ENCODE measurements at places on chromosomes 6 and 20.

- no peak for DNase-seq
- H3K27ac ChIP-seq: no peak overlapping the region
- no peaks in the 10 kb centered on the region for H3K27me3 ChIP-seq
- H3K36me3 ChIP-seq: no peaks in the 10 kb centered on the region
- no peaks in the 10 kb centered on the region for H3K4me1 ChIP-seq
Measured at GRCh38 chr6:70531133-70531532, 35.6 kb upstream of the SDHAF4 start.

DNA sequence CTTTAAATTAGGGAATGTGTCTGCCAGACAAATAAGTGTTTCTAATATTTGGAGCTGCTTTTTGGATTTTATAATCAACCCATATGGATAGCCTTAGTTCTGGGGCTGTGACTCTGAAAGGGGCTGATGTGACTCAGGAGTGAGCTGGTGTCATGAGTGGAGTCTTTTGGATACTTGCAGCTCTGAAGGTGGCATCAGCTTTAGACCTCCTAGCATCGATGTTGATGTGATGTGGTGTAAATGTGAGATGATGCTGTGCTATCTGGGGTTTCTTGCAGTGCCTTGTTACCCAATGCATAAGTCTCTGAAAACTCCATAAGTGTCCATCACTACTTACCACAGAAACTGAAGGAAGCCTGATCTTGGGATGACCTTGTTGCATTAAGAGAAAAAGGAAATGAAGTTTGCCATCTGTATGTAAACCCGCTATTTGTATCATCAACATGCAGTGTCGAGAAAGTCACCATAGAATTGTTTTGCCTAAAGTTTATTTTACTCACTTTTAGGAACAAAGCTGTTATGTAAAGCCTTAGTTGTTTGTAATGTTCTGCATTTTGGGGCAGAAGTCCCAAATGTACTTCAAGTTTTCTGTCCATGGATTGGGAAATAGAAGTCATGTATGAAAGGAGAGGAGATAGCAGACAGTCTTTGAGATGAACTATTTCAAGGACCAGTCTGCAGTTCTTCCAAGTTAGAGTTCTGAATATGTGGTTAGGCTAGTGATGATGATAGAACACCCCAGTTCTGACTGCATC is 8.0 kb downstream of the FOXO3 start:
- peaks cover 36% of the 10 kb centered on the region for H3K4me1 ChIP-seq
- H3K4me3 ChIP-seq: no peak overlapping the region
- no peak overlapping the region for H3K27ac ChIP-seq
- peaks cover 37% of the 10 kb centered on the region for H3K36me3 ChIP-seq

DNA sequence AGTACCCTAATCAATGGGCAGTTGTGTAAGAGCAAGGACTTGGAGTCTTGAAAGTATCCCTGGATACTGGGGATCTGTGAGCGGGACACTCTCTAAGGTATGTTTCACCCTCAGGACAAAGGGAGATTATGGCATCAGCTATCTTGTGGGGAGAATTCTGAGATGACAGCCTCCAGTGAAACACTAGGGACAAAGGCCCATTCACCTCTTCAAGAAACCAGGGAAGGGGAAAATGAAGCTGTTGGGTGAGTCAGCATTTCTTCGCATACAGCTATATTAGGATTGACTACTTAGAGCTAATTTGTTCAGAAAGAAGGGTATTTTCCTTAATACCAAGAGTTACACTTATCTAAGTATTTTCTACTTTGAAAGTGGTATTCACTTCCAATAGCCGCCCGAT is 35.9 kb downstream of the OPN5 start:
- no peaks in the 10 kb centered on the region for H3K4me1 ChIP-seq
- no peak overlapping the region for H3K27ac ChIP-seq
- H3K4me3 ChIP-seq: no peak overlapping the region
- H3K36me3 ChIP-seq: no peaks in the 10 kb centered on the region
- no peak for DNase-seq

- no peak overlapping the region for H3K4me3 ChIP-seq
- H3K27me3 ChIP-seq: peaks cover 24% of the 10 kb centered on the region
Measured at GRCh38 chr6:160337301-160337700, 10.9 kb upstream of the SLC22A3 start.

- DNase-seq: peak; percentile 91
- H3K4me1 ChIP-seq: peaks cover 22% of the 10 kb centered on the region
- no peaks in the 10 kb centered on the region for H3K27me3 ChIP-seq
- no peak overlapping the region for H3K27ac ChIP-seq
- peaks cover 17% of the 10 kb centered on the region for H3K36me3 ChIP-seq
- no peak overlapping the region for H3K4me3 ChIP-seq
Measured at GRCh38 chr6:13795041-13795750, 19.2 kb downstream of the MCUR1 start.

GRCh38 chr6:132948889-132949288 is 134.5 kb downstream of the RPS12 start:
- no peak overlapping the region for H3K4me3 ChIP-seq
- H3K36me3 ChIP-seq: no peaks in the 10 kb centered on the region
- H3K27ac ChIP-seq: no peak overlapping the region
- peaks cover 54% of the 10 kb centered on the region for H3K27me3 ChIP-seq
- H3K4me1 ChIP-seq: no peaks in the 10 kb centered on the region

GRCh38 chr6:43228951-43229802 is at the start of gene DNPH1:
DNPH1 (minus strand) TSS chr6:43229481; CDS start chr6:43229456, 25 bp downstream.
- peak within 1 kb of the TSS; percentile 91 for H3K27ac ChIP-seq
- peaks cover 8% of the 10 kb centered on the region for H3K27me3 ChIP-seq
- peaks cover 16% of the 10 kb centered on the region for H3K36me3 ChIP-seq
- DNase-seq: peak; percentile 72

- no peaks in the 10 kb centered on the region for H3K4me1 ChIP-seq
- H3K27me3 ChIP-seq: no peaks in the 10 kb centered on the region
- DNase-seq: no peak
- H3K36me3 ChIP-seq: no peaks in the 10 kb centered on the region
Measured at GRCh38 chr6:94570581-94570980, 1006.8 kb upstream of the MANEA start.

- peaks cover 2% of the 10 kb centered on the region for H3K27me3 ChIP-seq
- no peaks in the 10 kb centered on the region for H3K36me3 ChIP-seq
- DNase-seq: no peak
Measured at GRCh38 chr20:62692176-62692575, 16.5 kb upstream of the NTSR1 start.

DNA sequence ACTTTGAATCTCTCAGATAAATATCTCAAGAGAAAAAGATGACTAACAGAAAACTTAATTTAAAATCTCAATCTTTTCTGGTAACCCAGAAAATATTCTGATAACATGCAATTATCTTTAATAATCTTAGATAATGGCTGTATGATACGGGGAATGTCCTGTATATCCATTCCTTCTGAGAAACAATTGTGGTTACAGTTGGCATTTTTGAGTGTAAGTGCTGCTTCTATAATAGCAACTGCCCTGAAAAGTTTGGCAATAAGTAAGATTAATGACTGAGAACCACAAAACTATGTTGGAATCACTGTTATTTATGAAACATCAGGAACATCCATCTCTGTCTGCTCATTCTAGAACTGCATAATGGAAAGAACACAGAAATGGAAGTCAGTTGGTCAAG is 819.7 kb downstream of the TBC1D32 start:
- no peaks in the 10 kb centered on the region for H3K4me1 ChIP-seq
- H3K36me3 ChIP-seq: no peaks in the 10 kb centered on the region
- H3K4me3 ChIP-seq: no peak overlapping the region
- H3K27me3 ChIP-seq: no peaks in the 10 kb centered on the region
- H3K27ac ChIP-seq: no peak overlapping the region

DNA sequence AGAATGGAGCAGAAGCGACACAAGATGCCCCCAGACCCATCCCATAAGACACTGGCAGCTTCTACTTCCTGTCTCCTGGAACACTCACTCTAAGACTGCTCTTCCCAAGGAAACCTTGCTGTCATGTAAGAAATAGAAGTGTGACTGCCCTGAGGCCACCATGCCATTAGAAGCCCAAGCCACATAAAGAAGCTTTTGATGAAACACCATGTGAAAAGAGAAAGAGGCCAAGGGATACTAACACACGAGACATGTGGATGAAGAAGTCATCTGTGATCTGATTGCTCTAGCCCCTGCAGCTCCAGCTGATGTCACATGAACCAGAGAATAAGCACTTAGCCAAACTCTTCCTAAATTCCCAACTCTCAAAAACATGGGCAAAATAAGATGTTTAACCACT is 117.9 kb upstream of the PCSK2 start:
- no peak overlapping the region for H3K4me3 ChIP-seq
- no peaks in the 10 kb centered on the region for H3K36me3 ChIP-seq
- H3K27ac ChIP-seq: no peak overlapping the region
- H3K27me3 ChIP-seq: no peaks in the 10 kb centered on the region
- H3K4me1 ChIP-seq: no peaks in the 10 kb centered on the region

DNA sequence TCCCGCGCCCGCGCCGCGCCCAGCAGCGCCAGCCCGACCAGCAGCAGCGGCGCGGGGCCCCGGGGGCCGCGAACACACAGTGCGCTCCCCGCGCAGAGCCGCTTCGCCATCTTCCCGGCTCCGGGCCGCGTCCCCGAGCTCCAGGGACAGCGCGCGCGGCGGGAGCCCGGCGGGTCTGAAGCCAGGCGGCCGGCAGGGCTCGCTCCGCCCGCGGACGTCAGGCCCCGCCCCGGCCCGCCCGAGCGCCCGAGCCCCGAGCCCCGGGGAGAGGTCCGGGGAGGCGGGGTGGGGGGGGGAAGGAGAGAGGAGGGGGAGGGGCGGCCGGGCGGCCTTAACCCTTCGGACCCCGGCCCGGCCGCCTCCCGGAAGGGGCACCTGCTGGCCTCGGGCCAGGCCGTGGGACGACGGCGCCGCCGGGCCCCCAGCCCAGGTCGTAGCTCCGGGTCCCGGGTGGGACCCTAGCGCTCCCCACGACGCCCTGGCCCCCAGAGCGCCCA is at the start of gene LAMA5:
LAMA5 (minus strand) TSS at position 177 of the 497 bp plus-strand sequence; CDS start at position 110, 67 bp downstream.
- H3K4me1 ChIP-seq: no peaks in the 10 kb centered on the region
- no peak for DNase-seq
- peak within 1 kb of the TSS; percentile 27 for H3K4me3 ChIP-seq
- H3K27ac ChIP-seq: no peak within 1 kb of the TSS
- H3K27me3 ChIP-seq: peaks cover 27% of the 10 kb centered on the region
- no peaks in the 10 kb centered on the region for H3K36me3 ChIP-seq

GRCh38 chr6:159913862-159914564 is 23.2 kb downstream of the MAS1 start:
- H3K4me3 ChIP-seq: no peak overlapping the region
- peaks cover 18% of the 10 kb centered on the region for H3K27me3 ChIP-seq
- H3K4me1 ChIP-seq: peaks cover 6% of the 10 kb centered on the region
- H3K27ac ChIP-seq: no peak overlapping the region
- no peak for DNase-seq
- no peaks in the 10 kb centered on the region for H3K36me3 ChIP-seq

DNA sequence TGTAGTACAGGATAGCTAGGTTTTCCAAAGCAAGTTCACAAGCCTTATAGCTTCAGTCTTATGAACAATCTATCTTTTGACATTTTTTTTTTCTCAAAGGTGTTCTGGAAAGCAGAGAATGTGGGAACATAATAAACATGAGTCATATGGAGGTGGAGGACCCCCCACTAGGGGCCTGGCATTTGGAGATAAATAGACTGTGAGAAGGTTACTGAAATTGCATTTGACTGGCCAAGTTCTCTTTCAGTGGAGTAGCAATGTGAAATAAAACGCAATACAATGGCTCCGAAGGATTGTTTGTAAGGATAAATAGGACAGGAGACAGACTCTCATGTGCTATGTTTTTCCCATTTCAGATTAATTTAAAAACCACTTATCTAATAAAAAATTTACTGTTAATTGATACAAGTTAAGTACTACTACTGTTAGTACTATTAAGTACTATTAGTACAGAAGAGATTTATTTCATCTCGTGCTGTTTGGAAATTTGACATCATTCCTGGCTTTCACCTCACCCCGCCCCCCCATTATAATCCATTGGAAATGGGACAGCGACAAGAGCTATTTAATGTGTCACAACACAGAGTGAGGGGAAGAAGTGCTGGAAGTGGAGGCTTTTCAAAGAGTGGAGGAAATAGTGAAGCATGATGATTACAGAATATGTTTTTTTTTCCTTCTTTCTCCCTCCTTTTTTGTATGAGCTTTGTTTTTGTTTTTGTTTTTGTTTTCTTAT is 122.6 kb upstream of the ID4 start:
- no peaks in the 10 kb centered on the region for H3K36me3 ChIP-seq
- no peaks in the 10 kb centered on the region for H3K4me1 ChIP-seq
- no peak for DNase-seq
- no peaks in the 10 kb centered on the region for H3K27me3 ChIP-seq

- DNase-seq: no peak
- no peaks in the 10 kb centered on the region for H3K36me3 ChIP-seq
- no peak overlapping the region for H3K27ac ChIP-seq
Measured at GRCh38 chr20:8757146-8757545, 311.7 kb upstream of the PLCB4 start.

GRCh38 chr6:150099546-150099945 is 30.6 kb upstream of the ULBP3 start:
- H3K27me3 ChIP-seq: peaks cover 10% of the 10 kb centered on the region
- H3K4me1 ChIP-seq: peaks cover 2% of the 10 kb centered on the region
- no peak overlapping the region for H3K4me3 ChIP-seq
- no peaks in the 10 kb centered on the region for H3K36me3 ChIP-seq
- DNase-seq: no peak
- no peak overlapping the region for H3K27ac ChIP-seq

GRCh38 chr6:125586074-125586473 is 163.4 kb upstream of the HEY2 start:
- no peaks in the 10 kb centered on the region for H3K4me1 ChIP-seq
- H3K4me3 ChIP-seq: no peak overlapping the region
- no peak for DNase-seq
- no peak overlapping the region for H3K27ac ChIP-seq
- no peaks in the 10 kb centered on the region for H3K36me3 ChIP-seq
- H3K27me3 ChIP-seq: peaks cover 2% of the 10 kb centered on the region

DNA sequence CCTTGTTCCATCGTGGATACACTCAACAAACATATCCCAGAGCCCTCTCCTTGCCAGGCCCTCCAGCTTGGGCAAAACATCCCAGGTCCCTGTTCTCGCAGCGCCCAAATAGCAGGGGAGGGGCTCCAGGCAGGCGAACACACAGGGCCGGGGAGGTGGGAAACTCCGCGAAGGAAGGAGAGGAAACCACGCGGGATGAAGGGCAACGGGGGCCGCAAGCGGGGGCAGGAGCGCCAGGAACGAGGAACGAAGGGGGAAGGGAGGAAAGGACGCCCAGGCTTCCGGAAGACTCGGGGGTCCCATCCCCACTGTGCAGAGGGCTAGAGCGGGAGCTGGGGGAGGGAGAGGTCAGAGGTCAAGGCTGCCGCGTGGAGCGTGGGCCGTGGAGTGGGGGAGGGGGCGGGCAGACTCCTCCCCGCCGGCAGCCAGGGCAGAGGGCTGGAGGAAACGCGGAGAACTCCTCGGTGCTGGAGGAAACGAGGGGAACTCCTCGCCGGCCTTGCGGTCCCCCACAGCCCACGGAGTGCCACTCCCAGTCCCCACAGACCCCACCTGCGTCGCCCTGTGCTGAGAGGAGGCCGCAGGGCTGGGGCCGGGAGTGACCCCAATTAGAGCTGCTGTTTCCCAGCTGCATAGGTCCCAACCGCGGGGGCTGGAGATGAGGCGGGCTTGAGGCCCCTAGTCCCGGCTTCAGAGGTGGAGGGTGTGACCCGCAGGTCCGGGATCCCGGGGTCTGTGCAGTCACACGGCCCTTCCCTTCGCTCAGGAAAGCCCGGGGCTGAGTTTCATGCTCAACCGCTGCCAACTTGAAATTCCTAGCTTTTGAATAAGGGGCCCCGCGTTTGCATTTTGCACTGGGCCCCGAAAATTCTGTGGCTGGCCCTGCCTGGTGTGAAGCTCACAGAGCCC is 1.2 kb upstream of the RBM38 start:
- DNase-seq: peak; percentile 62
- peaks cover 27% of the 10 kb centered on the region for H3K36me3 ChIP-seq
- peaks cover 43% of the 10 kb centered on the region for H3K4me1 ChIP-seq
- H3K27ac ChIP-seq: peak overlapping the region; percentile 93
- H3K4me3 ChIP-seq: peak overlapping the region; percentile 77

Measured in activated CD4-positive, alpha-beta T cell treated with anti-CD3 and anti-CD28 coated beads, Interleukin-2, amount 10 ng/mL, durations not matched to agents 7 days and 5 days (primary cell).